ENCODE measurements at places on chromosomes 4 and X.
A peak's percentile ranks its signal among the peaks of the same experiment; 100 is the strongest.

DNA sequence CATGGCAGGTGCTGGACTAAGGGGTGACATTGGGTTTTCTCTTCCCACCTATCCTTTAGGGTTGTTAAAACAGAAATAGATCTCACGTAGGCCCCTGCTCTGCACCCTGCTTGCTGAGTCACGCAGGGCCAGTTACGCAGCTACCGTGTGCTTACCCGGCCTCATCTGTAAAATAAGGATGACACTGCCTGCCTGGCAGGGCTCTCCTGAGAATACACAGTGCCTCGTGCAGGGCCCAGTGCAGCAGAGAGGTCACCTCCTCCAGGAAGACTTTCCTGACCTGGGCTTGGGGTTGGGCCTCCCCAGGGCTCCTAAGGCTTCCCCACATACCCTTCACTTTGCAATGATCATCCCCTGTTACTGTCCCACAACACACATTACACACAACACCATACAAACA is 33.6 kb upstream of the JAKMIP1 start:
- no peak for DNase-seq

DNA sequence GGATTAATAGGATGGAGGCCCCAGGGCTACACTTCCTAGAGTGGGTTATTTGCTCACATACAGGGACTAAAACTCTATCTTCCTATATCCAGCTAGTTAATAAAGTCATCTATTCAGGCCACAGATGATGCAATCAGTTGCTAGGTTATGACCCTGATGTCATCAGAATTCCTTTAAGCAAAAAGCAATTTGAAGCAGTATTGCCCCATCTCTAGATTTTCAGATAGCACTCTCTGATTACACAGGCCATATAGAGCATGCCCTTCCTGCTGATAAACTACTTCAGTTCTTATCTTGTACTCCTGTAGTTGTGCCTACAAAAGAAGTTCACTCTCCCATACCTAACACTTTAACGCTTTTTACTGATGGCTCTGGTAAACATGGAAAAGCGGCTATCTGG is 84.8 kb downstream of the TMEM144 start:
- DNase-seq: no peak

GRCh38 chr4:143341186-143341755 is 4.6 kb downstream of the GAB1 start:
- DNase-seq: no peak

- no peak for DNase-seq
Observed at GRCh38 chr4:156972379-156973015, 898 bp upstream of the PDGFC start.

DNA sequence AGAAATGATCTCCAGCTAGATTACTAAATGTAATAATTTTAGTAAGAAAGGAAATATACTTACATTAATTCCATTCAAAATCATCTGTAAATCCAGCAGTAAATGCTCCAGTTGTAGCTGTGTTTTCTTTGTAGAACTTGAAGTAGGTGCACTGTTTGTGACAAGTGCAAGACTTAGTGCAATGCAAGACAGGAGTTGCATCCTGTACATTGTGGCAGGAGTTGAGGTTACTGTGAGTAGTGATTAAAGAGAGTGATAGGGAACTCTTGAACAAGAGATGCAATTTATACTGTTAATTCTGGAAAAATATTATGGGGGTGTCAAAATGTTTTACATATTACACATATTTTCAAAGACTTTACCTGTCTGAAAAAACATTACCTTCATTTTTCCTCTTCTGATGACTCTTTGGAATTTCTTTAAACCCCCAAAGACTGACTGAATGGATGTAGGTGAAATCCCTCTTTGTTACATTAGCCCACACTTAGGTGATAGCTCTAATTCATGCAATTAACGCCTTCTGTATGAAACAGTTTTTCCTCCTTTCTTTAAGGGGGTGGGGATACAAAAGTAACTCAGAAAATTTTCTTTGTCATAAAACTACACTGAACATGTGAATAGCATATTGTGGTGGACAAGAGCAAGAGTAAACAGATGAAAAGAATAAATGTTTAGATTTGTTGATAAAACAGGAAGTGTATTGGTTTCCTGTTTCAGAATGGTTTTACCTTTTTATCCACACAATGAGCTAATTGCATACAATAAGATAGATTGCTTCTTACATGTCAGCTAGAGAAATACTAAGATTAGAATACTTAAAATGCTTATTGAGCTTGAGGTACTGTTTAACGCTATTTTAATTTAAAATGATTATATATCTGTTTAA is at the start of gene IL2:
TSS of gene IL2 (minus strand) at position 495 of the 886 bp plus-strand sequence. CDS start at position 210, 285 bp downstream.
- DNase-seq: no peak

GRCh38 chr4:3434881-3435685 is 6.7 kb upstream of the HGFAC start:
- no peak for DNase-seq

GRCh38 chrX:119507206-119507605 is 39.0 kb downstream of the SLC25A5 start:
- no peak for DNase-seq

- no peak for DNase-seq
Observed at GRCh38 chr4:104919406-104919805, 227.3 kb upstream of the TET2 start.

- no peak for DNase-seq
Observed at GRCh38 chr4:24433515-24434214, 150.7 kb downstream of the DHX15 start.

DNA sequence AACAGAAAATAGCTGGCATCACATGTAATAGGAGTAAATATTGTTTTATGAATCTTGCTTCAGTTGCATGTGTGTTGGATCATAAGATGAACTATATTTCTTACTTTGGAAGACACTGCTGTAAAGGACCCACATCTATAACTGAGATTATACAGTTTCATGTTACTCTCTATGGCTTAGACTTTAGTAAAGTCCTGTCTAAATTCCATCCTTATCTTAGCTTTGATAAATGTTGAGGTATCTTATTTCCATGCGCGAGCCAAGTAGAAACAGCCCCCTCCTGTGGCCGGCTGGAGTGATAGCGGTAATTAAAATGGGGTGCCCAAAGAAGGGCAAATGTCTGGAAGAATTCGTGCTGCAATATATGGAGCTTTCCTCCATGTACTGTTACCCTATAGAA is 43.0 kb downstream of the CCDC158 start:
- no peak for DNase-seq

GRCh38 chrX:131783555-131784308 is 239.4 kb upstream of the STK26 start:
- DNase-seq: no peak

DNA sequence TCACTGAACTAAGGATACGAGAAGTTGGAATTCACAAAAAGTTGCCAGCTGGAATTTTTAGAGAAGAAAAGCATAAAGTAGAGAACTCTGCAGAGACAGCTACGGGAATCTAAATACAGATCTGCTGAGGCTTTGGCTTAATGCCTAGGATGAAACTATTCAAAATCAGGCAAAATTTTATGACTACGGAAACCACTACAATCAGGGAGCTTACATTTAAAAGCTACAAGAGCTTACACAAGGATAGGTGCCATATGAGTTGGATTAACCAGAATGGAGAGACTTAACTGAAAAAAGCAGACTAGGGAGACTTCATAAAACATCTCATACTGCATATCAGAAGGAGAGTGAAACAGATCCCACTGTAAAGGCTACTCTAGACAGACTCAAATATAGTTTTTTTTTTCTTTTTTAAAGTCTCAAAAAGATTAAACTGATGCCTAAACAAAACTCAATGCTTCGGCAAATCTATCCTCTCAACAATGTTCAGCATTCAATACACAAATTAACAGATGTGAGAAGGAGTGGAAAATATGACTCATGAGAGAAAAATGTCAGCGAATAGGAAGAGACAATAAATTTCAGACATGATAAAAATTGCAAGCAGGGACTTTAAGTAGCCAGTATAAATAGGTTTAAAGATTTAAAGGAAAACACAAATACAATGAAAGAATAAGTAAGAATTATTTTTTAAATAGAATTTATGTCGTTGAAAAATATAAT is 586.1 kb downstream of the FSTL5 start:
- DNase-seq: no peak

GRCh38 chr4:145541346-145541745 is 59.7 kb downstream of the SMAD1 start:
- DNase-seq: no peak

DNA sequence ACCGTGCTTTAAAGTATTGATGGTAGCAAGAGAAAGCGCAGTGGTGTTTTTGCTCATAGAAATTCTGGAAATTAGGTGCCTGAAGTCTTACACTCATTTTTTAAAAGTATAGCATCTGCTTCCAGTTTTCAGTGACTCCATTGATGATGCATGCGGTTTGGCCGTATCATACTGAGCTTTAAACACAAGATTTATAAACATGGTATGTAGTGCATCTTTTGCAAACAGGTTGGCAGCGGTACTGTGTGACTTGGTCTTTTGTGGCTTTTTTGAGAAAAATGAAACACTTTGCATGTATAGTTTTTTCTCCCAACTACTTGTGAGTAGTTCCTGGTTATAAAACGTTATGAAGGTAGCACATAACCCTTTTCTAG is 2.0 kb downstream of the DDX3X start:
- DNase-seq: no peak

DNA sequence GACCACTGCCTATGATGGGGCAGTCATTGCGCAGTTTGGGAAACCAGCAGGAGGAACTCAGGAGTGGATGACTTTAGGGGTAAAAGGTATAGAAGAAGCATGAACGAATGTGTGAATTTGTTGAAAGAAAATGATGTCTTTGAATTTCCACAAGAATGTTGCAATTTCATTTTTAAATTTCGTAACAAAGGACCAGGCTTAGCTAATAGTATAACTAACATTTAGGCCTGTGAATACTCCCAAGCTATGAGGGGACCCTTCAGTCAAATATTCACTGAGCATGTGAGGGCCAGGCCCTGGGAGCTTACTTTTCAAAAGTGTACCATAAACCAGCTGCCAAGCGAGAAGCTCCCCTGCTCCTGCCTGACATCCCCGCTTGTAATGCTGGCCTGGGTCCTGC is 5.3 kb downstream of the MPC1L start:
- no peak for DNase-seq

- peak; percentile 17 for DNase-seq
Observed at GRCh38 chrX:13506574-13506973, 62.8 kb upstream of the EGFL6 start.

- no peak for DNase-seq
Observed at GRCh38 chr4:128227991-128228571, 59.5 kb downstream of the PGRMC2 start.

GRCh38 chr4:140122891-140123290 is 31.1 kb downstream of the MAML3 start:
- DNase-seq: no peak

- no peak for DNase-seq
Observed at GRCh38 chr4:118983831-118984230, 95.2 kb downstream of the SYNPO2 start.

- DNase-seq: no peak
Observed at GRCh38 chrX:103614999-103615398, 7.2 kb downstream of the TCEAL3 start.
